Activated B cell treated with CpG ODN at 0.5 μM for 24 hours (primary cell): ENCODE measurements at places on chromosomes 12 and 14. TPM values are rescaled to one million over a fixed set of nuclear protein-coding genes. Genes with fewer than 3 reads are reported as not detected.

DNA sequence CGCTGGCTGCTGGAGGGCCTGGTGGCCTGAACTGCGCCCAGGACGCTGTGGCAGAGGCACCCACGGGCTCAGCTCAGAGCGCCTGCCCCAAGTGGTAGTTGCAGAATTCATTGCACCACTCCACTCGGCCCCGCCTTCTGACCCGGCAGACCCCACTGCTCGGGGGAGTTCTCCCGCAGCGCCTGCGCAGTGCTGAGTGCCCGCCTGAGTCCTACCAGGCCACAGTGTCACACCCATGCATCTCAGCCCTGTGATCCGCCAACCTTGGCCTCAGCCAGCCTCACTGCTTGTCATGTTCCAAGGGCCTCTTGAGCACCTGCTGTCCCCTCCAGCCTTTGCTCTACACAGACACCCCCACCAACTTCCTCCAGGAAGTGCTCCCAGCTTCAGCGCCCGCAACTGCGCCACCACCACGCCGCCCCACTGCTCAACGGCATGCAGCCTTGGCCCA is 12.2 kb downstream of the DEGS2 start:
- no peak for DNase-seq

GRCh38 chr12:59698600-59698999 is 102.8 kb downstream of the SLC16A7 start:
- DNase-seq, result no peak

GRCh38 chr14:104691546-104692260 is 2.3 kb downstream of the INF2 start:
- no peak for DNase-seq

- no peak for DNase-seq
Measured at GRCh38 chr12:1104088-1104800, 113.2 kb downstream of the ERC1 start.

- no peak for DNase-seq
Measured at GRCh38 chr12:29562110-29562804, 64.8 kb upstream of the OVCH1 start.

DNA sequence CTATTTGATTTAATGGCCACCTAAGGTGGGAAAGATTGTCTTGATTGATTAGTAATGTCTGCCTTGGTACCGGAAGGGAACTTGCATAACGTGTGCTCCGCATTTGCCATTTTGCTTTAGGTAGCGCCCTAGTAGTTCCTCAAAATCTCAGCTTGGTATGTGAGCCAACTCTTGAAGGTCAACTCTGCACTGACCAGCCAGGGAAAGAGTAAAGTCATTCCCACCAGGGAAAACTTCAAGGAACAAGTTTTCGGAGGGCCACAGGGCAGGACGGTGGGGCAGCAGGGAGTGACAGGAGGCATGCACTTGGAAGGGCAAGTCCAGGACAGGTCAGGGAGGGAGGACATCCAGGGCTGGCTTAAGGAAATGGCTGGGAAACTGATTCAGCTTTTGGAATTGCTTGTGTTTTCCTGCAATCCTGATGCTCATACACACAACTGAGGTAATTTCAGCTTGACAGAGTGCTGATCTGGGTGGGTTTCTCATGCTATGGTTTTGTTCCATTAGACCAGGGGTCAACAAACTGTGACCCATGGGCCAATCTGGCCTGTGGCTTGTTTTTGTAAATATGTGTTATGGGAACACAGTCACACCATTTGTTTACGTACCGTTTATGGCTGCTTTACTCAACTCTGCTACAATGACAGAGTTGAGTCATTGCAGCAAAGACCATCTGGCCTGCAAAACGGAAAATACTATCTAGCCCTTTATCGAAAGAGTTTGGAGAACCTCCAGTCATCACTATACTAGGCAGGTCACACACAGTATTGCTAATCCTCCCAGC is 184.5 kb downstream of the RBM19 start:
- DNase-seq, result no peak

DNA sequence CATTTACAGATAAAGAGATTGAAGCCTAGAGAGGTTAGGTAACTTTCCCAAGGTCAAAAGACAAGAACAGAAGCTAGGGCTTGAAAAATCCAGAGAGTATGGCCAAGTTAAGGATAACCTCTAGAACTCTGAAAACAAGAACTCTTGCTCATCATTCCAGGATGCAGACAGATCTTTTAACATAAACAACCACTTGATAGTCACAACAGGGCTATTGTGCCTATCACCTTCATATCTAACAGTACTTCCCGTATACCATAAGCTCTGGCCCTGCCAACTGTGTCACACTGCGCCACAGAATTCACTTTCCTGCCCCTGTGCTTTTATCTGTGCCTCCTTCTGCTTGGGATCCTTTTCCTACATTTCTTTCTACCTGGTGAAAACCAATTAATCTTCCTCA is 18.2 kb downstream of the ERP29 start:
- no peak for DNase-seq

- DNase-seq, result no peak
Measured at GRCh38 chr14:24351517-24351916, 11.7 kb upstream of the RIPK3 start.

GRCh38 chr12:92400006-92400405 is 254.4 kb upstream of the BTG1 start:
- DNase-seq, result no peak

DNA sequence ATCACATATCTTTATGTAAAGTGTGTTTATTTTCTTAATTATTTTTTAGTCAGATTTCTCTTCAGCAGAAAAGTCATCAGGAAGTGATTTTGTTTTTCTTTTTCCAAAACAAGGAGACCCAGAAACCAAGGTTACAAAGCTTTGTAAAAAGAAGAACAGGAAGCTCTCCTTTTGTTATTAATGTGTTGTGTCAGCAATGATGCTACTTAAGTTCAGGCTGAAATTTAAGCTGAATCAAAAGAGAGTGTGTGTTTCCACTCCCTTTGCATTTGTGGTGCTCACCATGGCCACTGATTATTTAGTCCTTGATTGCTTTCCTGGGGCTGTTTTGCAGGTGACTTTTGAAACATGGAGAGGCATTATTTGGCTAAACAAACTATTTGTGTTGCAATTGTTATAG is 155.3 kb upstream of the ATP2B1 start:
- no peak for DNase-seq

GRCh38 chr12:131366261-131366871 is 344.5 kb upstream of the SFSWAP start:
- no peak for DNase-seq

The MGAT4C gene
- total RNA-seq, result not detected in 2 replicates

The B4GALNT1 gene
- 0.31 and 0.51 TPM in 2 replicates for total RNA-seq
